ENCODE measurements at places on chromosomes 11 and 22.

DNA sequence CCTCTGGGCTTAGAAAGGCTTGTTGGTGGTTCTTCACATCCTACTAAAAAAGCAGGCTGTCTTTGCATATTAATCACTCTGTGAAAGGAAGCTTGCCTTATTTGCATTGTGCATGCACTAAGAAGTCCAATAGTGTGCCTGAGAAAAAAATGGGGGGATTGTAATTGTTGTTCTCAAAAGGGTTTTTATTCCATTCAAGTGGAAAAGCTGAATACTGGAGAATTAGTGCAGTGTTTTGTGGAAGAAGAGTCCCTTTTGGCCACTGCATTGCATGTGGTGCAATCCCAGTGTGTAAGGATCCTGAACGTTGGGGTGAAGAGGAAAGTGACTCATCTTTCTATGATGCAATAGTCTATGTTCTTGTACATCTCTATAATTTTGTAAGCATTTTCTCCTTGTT lies 16.5 kb downstream of the NCAM1 start:
- DNase-seq = no peak

- no peak for DNase-seq
Measured at GRCh38 chr22:37258005-37258752, 14.1 kb upstream of the RAC2 start.

GRCh38 chr11:62654297-62654696 lies 1.2 kb upstream of the INTS5 start:
- no peak for DNase-seq

GRCh38 chr11:59616396-59616982 lies 915 bp upstream of the OSBP start:
- DNase-seq = no peak

DNA sequence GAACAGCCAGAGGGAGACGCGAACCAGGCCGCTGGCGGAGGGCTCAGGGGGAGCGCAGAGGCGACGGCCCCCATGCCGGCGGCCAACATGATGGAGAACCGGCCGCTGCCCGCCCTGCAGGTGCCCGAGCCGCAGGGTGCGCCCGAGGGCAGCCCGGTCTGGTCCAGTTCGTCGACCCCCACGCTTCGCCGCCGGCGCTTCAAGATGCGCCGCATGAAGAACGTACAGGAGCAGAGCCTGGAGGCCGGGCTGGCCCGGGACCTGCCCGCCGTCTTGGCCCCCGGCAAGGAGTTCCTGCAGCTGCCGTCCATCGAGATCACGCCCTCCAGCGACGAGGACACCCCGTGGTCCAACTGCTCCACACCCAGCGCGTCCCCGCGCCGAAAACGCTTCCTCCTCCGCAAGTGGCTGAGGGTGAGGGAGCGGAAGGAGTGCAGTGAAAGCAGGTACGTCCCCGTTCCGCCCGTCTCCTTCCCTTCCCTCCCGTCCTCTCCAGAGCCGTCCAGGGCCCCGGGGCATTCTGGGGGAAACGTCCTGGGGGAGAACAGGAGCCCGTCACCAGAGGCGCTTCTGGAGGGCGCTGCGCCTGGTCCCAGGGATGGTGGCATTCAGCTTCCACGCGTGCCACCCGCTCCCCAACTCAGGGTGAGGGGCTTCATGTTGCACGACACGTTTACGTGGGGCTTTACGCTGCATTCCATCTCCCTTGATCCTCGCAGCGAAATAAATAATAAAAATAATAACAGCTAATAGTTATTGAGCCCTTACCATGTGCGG lies 840 bp downstream of the GRAMD1B start:
- DNase-seq = peak; percentile 69

DNA sequence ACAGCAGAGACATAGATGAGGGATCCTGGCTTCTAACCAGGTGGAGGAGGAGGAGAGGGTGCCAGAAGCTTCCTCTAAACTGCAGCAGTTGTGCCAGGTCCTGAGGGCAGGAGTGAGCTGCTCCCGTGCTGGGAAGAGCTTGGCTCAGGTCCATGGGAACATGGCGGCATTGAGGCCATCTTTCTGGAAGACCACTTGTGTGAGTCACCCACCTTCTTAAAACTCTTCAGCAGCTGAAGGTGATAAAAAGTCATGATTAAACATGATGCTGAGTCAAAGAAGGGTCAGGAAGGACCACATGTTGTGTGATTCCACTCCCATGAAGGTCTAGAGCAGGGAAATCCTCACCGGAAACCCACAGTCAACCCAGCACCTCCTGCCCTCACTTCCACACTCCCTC lies 35.1 kb downstream of the LINC01488 start:
- DNase-seq = no peak

DNA sequence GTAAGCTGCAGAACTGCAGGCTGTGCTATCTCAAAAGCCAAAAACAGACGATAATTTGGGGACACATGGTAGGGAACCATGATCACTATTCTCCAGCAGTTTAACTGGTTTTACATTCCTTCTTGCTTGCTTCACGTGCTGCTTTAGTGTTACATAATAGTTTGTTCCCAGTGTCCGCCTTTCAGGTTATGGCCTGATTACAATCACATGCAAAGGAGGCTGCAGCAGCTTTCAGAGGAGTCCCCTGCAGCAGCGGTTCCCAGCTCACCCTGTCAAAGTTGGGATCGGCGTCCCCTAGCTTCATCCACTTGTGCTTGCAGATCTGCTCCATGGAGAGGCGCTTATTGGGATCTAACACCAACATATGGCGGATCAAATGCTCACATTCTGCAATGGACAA lies 39.2 kb upstream of the APOA1 start:
- DNase-seq = no peak

DNA sequence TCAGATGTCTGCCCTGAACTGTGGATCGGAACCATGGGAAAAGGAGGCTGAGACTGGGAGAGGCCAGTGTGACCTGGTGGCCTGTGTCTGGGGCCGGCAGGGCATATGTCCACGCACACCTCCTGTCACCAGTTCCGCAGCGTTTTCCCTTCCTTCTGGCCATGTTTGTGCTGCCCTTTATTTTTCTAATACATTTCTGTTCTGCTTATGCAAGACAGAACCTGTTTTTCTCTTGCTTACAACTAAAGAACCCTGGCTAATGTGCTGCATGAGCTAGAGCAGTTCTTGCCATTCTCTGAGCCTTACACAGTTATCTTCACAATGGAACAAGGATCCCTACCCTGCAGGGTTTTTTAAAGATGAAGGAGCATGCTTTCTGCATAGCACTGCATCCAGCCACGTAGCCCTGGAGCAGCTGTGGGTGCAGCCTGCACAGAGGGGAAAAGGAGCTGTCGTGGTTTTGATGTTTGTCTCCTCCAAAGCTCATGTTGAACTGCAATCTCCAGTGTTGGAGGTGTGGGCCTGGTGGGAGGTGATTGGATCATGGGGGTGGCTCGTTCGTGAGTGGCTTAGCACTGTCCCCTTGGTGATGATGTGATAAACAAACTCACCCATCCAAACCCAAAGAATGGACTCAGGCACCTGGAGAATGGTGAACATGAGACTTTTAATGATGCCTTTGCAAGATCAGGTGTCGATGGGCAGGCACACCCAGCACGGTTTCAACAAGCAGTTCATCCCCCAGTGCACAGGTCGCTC lies 84.8 kb upstream of the SHANK2 start:
- no peak for DNase-seq

DNA sequence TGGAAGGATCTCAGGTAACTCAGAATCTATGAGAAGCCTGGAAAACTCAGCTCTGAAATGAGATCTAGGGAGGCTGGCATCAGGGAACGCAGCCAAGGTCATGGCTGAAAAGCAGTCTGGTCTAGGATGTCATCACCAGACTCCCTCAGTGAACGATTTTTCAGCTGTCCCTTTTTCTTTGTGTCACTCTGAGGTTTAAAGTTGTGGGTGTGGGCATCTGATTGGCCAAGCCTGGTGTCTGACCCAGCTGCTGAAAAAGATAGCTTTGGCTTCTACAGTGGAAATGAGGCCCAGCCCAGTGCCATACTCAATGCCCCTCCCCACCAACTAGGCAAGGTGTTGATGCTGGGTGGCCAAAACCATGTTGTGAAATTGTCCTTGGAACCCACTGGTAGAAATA lies 14.5 kb downstream of the RPS3 start:
- DNase-seq = no peak

GRCh38 chr11:100557830-100558611 lies 129.1 kb upstream of the ARHGAP42 start:
- no peak for DNase-seq

DNA sequence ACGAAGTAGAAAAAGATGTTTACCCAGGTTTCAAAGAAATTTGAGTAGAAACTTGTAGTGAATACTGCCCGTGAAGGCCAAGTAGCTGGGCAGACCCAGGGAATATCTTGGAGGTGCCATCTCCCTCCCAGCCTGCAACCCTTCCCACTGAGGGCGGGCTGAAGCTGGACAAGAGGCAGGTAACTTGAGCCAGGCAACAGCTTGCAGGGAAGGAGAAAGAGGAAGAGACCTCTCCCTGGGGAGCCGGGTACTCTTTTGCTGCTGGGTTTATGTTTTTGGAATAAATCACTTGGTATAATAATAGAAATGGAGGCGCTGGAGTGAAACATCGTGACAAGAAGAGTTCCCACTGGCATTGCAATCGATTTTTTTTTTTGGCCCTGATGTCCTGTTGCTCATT lies 49.4 kb upstream of the JAM3 start:
- DNase-seq = no peak

DNA sequence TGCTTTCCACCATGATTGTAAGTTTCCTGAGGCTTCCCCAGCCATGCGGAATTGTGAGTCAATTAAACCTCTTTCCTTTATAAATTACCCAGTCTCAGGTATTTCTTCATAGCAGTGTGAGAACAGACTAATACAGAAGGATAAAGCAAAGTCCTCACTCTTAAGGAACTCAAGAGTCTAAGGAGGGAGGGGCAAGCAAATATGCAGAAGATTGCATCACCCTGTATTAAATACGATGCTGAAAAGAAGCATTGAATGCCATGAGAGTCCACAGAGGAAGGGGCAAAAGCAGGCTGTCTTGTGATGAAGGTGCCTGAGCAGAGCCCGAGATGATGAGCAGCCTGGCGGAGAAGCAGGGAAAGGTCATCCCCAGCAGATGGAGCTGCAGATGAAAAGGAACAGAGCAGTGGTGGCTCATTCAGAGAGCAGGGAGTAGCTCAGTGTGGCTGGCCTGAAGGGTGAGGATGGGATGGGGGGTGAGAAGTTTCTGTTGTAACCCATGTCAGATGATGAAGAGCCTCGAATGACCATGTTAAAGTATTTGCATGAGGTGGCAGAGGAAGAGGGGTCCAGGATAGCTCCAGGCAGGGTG lies 6.3 kb upstream of the IZUMO1R start:
- no peak for DNase-seq

- DNase-seq = no peak
Measured at GRCh38 chr11:8477680-8478079, 116.3 kb downstream of the STK33 start.

DNA sequence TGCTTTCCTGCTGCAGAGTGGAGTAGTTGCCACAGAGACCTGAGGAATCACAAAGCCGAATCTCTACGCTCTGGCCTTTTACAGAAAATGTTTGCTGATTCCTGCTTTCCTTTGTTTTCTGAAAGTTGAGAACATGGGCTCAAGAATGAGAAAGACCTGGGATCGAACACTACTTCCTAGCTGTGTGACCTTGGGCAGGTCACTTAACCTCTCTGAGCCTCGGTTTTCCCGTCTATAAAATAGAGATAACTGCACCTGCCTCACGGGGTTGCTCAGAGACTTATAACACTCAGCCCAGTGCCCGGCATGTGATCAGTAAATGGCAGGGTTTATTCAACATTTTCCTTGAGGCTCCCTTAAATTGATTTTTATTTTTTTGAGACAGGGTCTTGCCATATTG lies 70.9 kb upstream of the ALX4 start:
- no peak for DNase-seq

- DNase-seq = peak; percentile 11
Measured at GRCh38 chr22:48899523-48900326, 927.9 kb downstream of the BRD1 start.

DNA sequence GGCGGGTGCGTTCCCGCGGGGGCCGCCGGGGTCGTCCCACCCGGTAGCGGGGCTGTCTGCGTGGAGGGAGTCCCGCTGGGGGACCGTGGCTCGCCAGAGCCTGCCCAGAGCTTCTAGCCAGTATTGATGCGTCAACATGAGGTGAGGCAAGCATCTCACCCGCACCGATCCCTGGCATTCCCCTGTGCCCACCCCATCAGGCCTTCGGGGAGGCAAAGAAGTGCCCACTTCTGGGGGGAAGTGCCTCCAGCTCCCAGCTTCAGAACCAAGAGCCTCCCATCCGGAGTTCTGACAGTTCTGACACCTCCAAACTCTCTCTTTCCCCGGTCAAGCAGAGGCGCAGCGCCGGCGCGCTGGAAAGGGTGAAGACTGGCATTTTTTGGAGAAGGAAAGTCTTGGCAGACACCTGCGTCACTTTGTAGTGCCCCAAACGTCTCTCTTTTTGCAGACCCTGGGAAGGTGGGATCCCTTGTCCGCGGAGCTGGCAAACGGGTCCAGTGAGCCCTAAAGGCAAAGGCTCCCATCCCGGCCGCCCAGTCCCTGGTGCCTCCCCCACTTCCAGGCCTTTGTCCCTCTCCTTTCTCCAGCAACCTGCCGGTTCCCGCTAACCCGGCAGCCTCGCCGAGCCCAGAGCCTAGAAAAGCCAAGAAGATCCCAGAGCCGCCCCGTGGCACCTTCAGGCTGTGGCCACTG lies 3.2 kb upstream of the PAX6 start:
- DNase-seq = no peak

DNA sequence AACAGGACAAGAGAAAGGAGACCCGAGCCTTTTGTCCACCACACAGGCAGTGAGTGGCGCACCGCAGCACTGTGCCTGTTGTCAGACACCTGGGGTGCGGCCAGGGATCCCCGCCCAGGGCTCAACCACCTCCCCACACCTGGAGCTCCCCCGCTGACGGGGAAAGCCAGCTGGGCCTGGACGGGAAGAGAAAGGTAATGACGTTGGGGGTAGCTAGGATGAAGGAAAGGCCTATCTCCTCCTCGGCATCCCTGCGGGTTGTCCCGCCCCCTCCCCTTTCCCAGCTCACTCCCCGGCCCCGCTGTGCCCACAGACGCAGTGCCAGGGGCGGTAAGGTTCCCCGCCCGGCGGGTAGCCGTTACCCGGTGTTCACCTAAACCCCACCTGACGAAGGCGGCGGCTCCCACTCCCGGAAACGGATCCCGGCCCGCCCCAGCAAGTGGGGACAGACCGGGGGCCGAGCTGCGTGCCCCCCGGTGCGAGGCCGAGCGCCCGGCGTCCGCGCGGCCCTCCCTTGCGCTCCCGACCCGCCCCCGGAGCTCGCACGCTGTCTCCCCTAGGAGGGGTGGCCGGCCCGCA lies 495 bp downstream of the HYOU1 start:
- DNase-seq = no peak

DNA sequence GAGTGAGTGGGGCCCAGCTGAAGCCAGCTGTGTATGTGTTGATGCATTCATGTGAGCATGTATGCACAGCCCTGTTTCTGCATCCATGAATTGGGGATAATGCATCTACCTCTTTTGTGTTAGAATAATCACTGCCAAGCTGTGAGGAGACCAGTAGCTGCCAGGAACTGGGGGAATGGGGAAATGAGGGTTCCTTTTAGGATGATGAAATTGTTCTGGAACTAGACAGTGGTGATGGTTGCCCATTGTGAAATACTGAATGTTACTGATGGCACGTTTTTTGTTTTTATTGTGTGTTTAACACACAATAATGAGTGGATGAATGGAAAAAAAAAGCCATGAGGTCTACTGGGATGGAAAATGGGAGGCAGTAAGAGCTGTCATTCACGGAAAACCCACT lies 45.3 kb upstream of the WNT11 start:
- DNase-seq = no peak

- no peak for DNase-seq
Measured at GRCh38 chr11:131356206-131356605, 14.2 kb upstream of the NTM start.

GRCh38 chr11:60844045-60844869 lies 2.3 kb downstream of the CCDC86 start:
- no peak for DNase-seq

- no peak for DNase-seq
Measured at GRCh38 chr11:111834432-111835163, 36.8 kb downstream of the ALG9 start.
